ENCODE measurements at places on chromosomes 11 and 22.

DNA sequence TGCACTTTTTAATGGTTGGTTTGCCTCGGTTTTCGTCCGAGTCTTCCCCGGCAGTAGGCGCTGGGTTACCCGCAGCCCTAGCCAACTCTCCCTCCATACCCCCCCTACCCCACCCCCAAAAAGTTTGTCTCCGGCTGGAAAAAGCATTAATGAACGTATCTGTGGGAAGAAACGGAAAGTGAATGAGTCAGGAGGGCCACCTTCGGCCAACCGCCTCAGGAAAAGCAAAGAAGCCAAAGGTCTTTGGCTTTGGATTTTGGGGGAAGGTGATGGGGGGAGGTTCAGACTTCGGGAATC, 508 bp upstream of the FLI1 start:
- no peak for ATAC-seq

DNA sequence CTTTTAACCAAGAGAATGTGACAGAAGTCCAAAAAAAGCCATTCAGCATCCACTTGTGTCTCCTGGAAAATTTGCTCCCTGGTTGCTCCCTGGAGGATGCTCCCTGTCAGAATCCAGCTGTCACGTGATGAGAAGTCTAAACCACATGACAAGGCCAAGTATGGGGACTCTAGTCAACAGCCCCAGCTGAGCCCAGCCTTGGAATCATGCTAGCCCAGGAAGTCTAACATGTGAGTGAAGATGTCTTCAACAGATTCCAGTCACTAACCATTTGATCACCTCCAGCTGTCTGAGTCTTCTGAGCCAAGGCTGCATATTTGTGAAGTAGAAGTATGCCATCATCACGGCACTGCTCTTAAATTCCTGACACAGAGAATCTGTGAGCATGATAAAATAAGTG, 4.2 kb downstream of the OR56B4 start:
- ATAC-seq = no peak

- ATAC-seq = no peak
Measured at GRCh38 chr11:19753451-19754106, 40.9 kb downstream of the NAV2 start.

- ATAC-seq = no peak
Measured at GRCh38 chr11:101390539-101390938, 193.3 kb downstream of the TRPC6 start.

GRCh38 chr22:41403532-41404318, 22.0 kb downstream of the TEF start:
- peak; percentile 96 for ATAC-seq

DNA sequence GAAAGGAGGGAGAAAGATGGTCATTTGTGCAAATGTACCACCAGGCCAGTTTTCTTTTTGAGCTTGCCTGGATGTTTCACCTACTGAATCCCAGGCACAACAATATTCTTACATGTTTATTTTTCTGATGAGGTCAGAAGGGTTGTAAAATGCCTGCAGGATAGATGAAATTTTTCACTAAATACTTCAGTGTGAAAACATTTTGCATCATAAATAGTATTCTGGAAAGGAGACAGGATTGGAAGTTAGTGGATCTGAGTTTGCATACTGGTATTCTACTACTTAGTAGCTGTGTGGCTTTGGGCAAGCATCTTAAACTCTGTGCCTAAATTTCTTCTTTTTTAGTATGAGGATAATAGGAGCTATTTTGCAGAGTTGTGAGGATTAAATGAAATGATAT, 24.8 kb downstream of the RNF169 start:
- no peak for ATAC-seq

GRCh38 chr11:43035086-43035485, 276.7 kb upstream of the API5 start:
- ATAC-seq = no peak

GRCh38 chr22:46038516-46039430, 61.8 kb upstream of the WNT7B start:
- no peak for ATAC-seq

DNA sequence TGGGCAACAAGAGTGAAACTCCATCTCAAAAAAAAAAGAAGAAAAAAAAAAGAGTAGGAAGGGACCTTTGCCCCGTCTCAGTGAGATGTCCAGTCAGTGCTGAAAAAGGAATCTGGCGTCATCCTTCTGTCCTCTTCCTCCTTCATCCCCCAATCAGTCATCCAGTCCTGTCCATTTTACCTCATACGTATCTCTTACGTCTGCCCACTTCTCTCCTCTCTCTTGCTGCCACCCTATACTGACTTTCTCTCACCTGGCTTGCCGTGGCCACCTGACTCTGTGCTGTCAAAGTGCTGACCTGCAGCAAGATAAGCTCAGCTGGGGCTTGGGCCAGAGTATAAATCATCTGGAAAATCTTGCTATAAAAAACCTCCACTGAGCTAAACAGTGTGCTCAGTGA, 13.6 kb downstream of the SEPTIN3 start:
- ATAC-seq = no peak

Data from stimulated activated memory B cell treated with anti-CD40 and anti-IgM and Interleukin-4, amounts not matched to agents 10 μg/mL and 1 μg/mL and 100 μg/mL, for 72 hours (primary cell).